ENCODE measurements at places on chromosomes 11 and 22. TPM values are rescaled to one million over a fixed set of nuclear protein-coding genes. Genes with fewer than 3 reads are reported as not detected.
A peak's percentile ranks its signal among the peaks of the same experiment; 100 is the strongest.

GRCh38 chr11:24514219-24514594 is 17.4 kb downstream of the LUZP2 start:
- DNase-seq = no peak

DNA sequence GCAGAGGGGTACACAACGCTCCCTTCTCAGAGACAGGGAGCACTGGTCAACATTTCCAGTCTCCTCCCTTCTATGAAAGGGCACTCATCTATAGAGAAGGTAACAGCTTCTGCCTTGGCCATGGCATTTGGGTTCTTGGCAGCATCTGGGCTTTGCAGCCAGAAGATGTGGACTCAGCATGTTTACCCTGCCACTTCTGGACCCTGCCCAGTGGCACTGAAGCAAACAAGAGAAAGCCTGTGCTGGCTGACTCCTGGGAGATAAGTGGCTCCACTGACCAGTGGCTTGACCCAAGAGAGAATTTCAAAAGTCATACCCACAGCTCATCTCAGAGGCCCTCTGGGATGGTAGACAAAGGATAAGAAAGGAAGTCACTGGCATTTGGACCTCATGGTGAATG is 8.0 kb downstream of the CSNK2A3 start:
- no peak for DNase-seq

DNA sequence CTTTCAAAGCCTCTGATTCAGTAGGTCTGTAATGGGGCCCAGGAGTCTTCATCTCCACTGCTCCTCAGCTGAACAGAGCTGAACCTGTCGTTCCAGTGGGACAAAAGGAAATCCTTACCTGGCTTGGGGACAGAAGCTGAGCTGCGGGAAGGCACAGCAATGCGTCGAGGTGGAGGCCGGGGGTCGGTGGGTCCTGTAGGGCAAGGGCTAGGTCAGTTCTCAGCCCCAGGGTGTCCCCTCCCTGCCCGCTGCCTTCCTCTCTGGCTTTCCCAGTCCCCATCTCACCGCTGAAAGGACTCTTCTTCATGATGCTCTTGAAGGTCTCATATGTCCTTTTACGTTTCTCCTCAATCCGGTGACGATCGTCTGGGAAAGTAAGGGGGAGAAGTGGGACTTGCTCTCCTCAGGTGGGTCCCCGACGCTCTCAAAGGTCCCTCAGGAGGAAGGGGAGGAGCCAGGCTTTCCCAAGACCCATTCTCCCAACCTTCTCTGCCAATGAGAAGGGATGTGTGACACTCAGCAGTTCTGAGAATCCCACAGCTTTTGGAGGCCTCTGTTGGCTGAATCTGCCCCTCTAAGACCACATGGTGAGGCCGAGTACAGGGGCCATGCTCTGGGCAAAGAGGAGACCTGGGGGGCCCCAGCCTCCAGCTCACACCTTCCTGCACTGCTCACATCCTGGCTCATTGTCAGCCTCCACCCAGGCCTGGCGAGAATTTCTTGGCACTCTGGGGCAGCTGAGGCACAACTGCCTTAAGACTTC is 7.0 kb downstream of the RELA start:
- no peak for DNase-seq

GRCh38 chr11:21038801-21039200 is 369.4 kb downstream of the NELL1 start:
- no peak for DNase-seq

DNA sequence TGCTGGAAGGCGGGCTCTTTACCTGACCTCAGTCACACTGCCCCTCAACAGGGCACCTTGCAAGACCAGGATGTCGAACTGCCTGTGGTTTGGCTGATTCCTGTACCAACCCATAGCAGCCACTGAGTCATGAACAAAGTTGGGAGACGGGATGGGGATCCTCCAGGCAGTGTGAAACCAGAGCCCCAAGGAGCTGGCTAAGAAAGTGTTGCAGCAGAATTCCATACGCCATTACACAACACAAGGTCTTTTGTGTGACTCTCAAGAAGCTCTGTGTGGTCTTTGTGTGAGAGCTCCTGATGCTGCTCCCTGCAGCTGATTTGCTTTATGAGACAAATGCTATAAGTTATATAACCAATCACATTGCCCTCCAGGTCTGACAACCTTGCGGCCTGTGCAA is 617.7 kb downstream of the OPCML start:
- DNase-seq = peak; percentile 80

GRCh38 chr11:118200497-118200896 is 24.1 kb upstream of the SCN2B start:
- no peak for DNase-seq

DNA sequence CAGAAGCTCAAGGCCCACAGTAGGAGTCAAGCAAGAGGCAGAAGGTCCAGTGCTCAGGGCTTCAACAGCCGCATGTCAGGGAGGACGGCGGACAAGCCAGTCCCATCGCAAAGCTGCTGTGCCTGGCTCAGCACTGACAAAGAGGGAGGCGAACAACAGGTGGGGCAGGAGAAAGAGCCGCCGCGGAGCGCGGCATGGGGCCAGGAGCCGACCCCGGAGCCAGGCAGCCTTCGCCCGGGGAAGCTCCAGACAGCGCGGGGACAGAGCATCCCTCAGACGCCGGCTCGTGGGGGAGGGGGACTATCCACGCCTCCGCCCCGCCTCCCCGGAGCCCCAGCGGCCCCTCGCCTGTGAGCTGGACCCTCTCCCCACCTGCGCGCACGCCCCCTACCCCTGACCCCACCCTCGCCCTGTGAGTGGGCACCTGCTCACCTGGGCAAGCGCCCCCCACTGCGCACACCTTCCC is 369 bp downstream of the DHCR7 start:
- no peak for DNase-seq

DNA sequence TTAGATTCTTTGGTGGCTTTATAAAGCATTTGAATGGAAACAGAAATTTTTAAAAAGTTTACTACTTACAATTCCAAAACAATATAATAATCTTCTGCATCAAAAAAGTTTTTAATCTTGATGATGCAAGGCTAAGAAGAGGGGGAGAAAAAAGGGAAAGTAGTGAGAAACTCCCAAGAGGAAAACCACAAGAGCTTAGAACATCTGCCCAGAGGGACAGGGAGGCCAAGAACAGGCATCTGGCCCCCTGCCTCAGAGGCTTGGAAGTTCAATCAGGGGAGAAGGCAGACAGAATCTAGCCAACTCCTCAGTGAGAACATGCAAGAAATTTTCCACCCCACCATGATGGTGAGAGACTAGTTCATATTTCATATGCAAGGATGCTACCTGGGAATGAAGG is 23.8 kb upstream of the TTC28 start:
- DNase-seq = no peak

DNA sequence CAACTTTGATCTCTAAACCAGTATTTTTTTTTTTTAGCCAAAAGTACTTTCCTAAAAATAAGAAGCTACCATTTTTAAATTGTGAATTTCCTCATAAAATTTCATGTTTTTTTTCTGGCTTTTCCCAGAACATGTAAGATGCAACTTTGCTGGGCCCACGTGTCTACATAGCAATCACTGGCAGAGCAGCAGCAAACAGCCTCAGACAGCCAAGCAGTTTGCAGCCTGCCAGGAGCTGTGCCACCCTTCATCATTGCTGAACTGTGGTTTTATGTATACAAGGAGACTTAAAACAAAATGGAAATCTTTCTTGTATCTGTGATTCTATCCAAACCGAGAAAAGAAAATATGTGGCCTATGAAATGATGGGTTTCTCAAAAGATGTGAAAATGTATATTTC is 110.2 kb downstream of the GRIA4 start:
- DNase-seq = no peak

GRCh38 chr22:32877196-32877595 is 75.7 kb downstream of the TIMP3 start:
- DNase-seq = no peak

GRCh38 chr11:105923807-105924206 is 98.2 kb downstream of the MSANTD4 start:
- no peak for DNase-seq

- no peak for DNase-seq
Observed at GRCh38 chr11:110773442-110773841, 61.2 kb upstream of the ARHGAP20 start.

The FGF19 gene
- 0.13 TPM for total RNA-seq

The SLC22A8 gene
- total RNA-seq = not detected

The TMEM151A gene
- total RNA-seq = 1.8 TPM
